ENCODE measurements at places on chromosomes 16 and 17. TPM values are rescaled to one million over a fixed set of nuclear protein-coding genes. Genes with fewer than 3 reads are reported as not detected.

The PLD6 gene
- polyA plus RNA-seq = 16.4 TPM

The HOXB7 gene
- not detected for polyA plus RNA-seq

DNA sequence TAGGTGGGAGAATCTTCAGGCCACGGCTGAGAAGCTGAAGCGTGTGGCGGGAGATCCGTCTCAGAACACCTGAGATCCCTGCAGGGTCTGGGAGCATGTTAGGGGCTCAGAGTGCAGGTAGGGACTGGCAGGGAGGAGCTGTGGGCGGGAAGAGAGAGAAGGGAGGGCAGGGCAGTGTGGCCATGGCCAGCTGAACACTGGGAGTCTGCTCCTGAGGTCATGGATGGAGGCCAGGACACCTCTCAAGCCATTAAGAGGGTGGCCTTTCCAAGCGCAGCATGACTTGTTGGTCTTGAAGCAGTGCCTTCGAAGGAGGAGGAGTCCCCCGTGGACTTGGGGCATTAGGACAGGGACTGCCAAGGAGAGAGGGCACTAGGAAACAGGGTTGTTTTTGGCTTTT lies 23.7 kb downstream of the NAA60 start:
- H3K4me1 ChIP-seq = peaks cover 9% of the 10 kb centered on the region
- H3K27me3 ChIP-seq = no peaks in the 10 kb centered on the region
- H3K27ac ChIP-seq = peak overlapping the region; percentile 3
- H3K4me3 ChIP-seq = no peak overlapping the region
- no peak for DNase-seq
- H3K36me3 ChIP-seq = peaks cover 26% of the 10 kb centered on the region

The BICDL2 gene
- not detected for polyA plus RNA-seq

DNA sequence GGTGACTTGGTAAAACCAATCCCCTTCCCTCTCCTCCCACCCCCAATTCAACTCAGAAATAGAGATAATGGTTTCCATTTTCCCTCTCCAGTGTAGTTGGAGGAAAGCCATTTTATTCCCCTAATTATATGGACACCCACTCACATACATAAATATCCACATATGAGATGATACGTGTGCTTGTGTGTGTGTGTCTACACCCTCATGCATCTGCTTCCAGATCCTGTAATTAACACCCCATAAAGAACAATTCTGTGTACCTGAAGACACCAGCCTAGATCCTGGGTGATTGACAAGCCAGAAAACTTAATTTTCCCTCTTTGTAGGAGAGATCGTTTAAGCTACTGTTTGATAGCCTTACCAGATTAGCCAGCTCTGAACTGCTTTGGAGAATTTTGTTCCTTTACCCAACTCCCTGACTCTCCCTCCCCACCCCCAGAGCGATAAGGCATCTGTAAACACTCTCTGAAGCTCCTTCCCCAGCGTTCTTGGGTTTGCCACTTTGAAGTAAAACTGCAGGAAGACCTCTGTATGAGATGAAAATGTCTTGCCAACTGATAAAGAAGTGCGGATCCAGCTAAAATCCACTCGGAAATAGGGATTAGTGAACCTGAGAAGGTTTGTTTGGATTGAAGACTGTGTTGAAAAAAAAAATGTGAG lies 175.7 kb downstream of the RGS9 start:
- H3K36me3 ChIP-seq = no peaks in the 10 kb centered on the region
- H3K4me1 ChIP-seq = no peaks in the 10 kb centered on the region
- DNase-seq = no peak
- no peak overlapping the region for H3K27ac ChIP-seq
- no peaks in the 10 kb centered on the region for H3K27me3 ChIP-seq
- no peak overlapping the region for H3K4me3 ChIP-seq

The PRSS8 gene
- polyA plus RNA-seq = not detected

The MT1F gene
- polyA plus RNA-seq = 22.1 TPM

DNA sequence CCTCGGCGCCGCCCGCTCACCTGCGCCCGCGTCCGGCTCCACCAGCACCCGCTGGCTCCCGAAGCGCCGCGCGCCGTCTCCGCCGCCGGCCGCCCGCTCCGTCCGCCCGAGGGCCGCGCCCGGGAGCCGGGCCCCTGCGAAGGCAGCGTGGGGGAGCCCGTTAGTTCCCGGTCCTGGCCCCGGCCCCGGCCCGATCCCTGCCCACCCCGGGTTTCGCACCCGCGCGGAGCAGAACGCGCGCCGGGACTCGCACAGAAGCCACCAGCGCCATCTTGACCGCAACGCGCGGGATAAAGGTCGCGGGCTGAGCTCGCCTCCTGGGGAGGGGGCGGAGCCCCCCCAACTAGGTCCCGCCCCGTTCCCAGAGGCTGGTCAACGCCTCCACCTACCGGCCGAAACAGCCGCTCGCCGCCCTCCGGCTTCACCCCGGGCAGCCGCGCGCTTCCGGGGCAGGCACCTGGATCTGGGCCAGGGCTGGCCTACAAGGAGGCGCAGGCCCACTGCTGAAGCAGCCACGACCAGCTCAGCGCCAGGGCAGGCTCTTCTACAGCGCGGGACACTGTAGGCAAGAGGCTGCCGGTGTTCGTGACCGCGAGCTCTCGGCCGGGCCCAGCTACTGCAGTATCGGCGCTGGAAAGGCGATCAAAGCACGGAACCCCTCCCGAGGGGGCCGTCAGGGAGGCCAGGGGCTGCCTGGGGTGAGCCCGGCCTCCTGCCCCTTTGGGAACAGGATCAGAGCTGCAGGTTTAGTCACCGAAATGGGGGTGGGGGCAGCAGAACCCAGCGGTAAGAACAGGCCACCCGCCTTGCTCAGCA lies at the start of gene ECI1:
TSS of gene ECI1 (minus strand) at position 292 of the 816 bp plus-strand sequence. CDS start at position 271, 21 bp downstream.
- H3K4me3 ChIP-seq = peak within 1 kb of the TSS; percentile 62
- peak; percentile 61 for DNase-seq
- peaks cover 7% of the 10 kb centered on the region for H3K4me1 ChIP-seq
- H3K36me3 ChIP-seq = peaks cover 5% of the 10 kb centered on the region
- H3K27ac ChIP-seq = peak within 1 kb of the TSS; percentile 76

GRCh38 chr17:74646231-74646630 lies 22.7 kb upstream of the CD300E start:
- no peak overlapping the region for H3K4me3 ChIP-seq
- no peaks in the 10 kb centered on the region for H3K36me3 ChIP-seq
- DNase-seq = no peak
- H3K4me1 ChIP-seq = no peaks in the 10 kb centered on the region

The MFAP4 gene
- not detected for polyA plus RNA-seq

GRCh38 chr17:58362368-58363014 lies 10.5 kb upstream of the SUPT4H1 start:
- H3K4me1 ChIP-seq = no peaks in the 10 kb centered on the region
- DNase-seq = no peak
- peaks cover 5% of the 10 kb centered on the region for H3K36me3 ChIP-seq
- H3K27me3 ChIP-seq = no peaks in the 10 kb centered on the region
- no peak overlapping the region for H3K4me3 ChIP-seq

- H3K4me1 ChIP-seq = no peaks in the 10 kb centered on the region
- H3K27me3 ChIP-seq = no peaks in the 10 kb centered on the region
- H3K4me3 ChIP-seq = no peak overlapping the region
- peak; percentile 31 for DNase-seq
Measured at GRCh38 chr17:34171245-34171818, 83.8 kb upstream of the CCL2 start.

DNA sequence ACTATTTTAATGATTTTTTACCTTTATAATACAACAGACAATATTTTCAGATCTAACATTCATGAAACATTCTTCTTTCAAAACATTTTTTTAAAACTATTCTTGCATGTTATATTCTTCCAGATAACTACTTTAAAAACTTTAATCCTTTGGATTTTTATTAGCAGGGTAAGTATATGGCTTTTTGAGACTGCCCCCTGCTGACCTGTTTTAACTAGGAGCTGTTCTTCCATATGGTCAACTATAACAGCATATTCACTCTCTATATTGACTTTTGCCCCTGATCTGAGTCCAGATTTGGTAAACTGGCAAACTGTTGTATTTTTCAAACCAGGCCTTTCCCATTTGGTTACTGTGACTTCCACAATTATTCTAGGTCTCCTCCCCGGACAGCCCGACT lies 16.5 kb downstream of the ZNF18 start:
- H3K36me3 ChIP-seq = peaks cover 53% of the 10 kb centered on the region
- H3K27me3 ChIP-seq = no peaks in the 10 kb centered on the region
- no peaks in the 10 kb centered on the region for H3K4me1 ChIP-seq
- DNase-seq = no peak
- H3K27ac ChIP-seq = no peak overlapping the region

DNA sequence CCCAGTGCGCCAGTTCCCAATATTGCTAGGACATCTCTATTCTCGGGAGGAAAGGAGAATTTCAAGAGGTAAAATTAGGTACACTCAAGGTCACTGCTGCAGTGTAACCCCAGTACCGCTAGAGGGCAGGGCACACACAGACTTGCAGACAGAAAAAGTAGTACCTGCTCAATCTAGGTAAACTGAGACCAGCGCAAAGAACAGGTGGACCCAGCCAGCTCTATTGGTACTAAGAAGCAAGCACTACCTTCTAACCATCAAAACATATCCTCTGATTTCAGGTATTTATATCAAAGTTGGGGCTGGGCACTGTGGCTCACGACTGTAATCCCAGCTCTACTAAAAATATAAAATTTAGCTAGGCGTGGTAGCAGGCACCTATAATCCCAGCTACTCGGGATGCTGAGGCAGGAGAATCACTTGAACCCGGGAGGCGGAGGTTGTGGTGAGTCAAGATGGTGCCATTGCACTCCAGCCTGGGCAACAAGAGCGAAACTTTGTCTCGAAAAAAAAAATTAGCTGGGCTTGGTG lies 3.6 kb upstream of the WDR81 start:
- H3K4me3 ChIP-seq = no peak overlapping the region
- H3K27ac ChIP-seq = no peak overlapping the region
- no peaks in the 10 kb centered on the region for H3K36me3 ChIP-seq
- DNase-seq = peak; percentile 73

The FOXC2 gene
- not detected for polyA plus RNA-seq

The CMTM2 gene
- not detected for polyA plus RNA-seq

- no peak overlapping the region for H3K27ac ChIP-seq
- DNase-seq = no peak
- H3K4me3 ChIP-seq = no peak overlapping the region
- no peaks in the 10 kb centered on the region for H3K27me3 ChIP-seq
Measured at GRCh38 chr17:58504826-58505351, 9.5 kb downstream of the MTMR4 start.

DNA sequence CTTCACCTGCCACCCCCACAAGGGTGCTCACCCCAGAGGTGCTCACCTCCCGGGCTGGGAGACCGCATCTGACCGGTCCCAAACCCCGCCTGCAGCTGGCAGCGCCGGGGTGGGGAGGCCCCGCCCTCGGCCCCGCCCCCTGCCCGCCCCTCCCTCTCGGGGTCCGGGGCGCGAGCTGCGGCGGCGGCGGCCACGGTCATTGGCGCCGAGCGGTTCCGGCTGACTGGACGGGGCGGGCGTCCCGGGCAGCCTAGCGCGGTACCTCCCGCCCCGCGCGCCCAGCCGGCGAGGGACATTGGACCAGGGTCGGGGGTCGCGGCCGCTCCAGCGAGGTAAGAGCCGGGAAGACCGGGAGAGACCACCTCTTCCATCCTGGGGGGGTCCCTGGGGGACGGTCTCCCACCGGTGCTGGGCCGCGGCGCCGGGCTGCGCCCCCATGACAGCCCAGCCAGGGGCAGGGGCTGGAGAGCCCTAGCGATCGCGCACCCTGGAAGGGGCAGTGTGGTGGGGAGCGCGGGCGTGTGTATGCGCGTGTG lies at the start of gene CACNG5:
TSS of gene CACNG5 (plus strand) at position 199 of the 536 bp plus-strand sequence. CDS start 42,216 bp downstream, outside the sequence.
- peaks cover 4% of the 10 kb centered on the region for H3K27me3 ChIP-seq
- no peak for DNase-seq
- H3K36me3 ChIP-seq = no peaks in the 10 kb centered on the region
- H3K27ac ChIP-seq = no peak within 1 kb of the TSS
- H3K4me3 ChIP-seq = no peak within 1 kb of the TSS

The SLC5A11 gene
- not detected for polyA plus RNA-seq

GRCh38 chr17:53470626-53471025 lies 352.1 kb upstream of the KIF2B start:
- no peaks in the 10 kb centered on the region for H3K27me3 ChIP-seq
- no peak overlapping the region for H3K4me3 ChIP-seq
- DNase-seq = no peak
- no peak overlapping the region for H3K27ac ChIP-seq

- no peak overlapping the region for H3K4me3 ChIP-seq
- no peak for DNase-seq
- H3K27me3 ChIP-seq = no peaks in the 10 kb centered on the region
- H3K36me3 ChIP-seq = peaks cover 41% of the 10 kb centered on the region
Measured at GRCh38 chr16:3726021-3726687, 8.8 kb upstream of the TRAP1 start.

- H3K27me3 ChIP-seq = no peaks in the 10 kb centered on the region
- H3K4me1 ChIP-seq = no peaks in the 10 kb centered on the region
- H3K27ac ChIP-seq = no peak overlapping the region
- no peaks in the 10 kb centered on the region for H3K36me3 ChIP-seq
- DNase-seq = no peak
- H3K4me3 ChIP-seq = no peak overlapping the region
Measured at GRCh38 chr17:31015639-31016038, 44.8 kb downstream of the RNF135 start.

The PDE6G gene
- polyA plus RNA-seq = 2.0 TPM

The KRT33B gene
- polyA plus RNA-seq = not detected

DNA sequence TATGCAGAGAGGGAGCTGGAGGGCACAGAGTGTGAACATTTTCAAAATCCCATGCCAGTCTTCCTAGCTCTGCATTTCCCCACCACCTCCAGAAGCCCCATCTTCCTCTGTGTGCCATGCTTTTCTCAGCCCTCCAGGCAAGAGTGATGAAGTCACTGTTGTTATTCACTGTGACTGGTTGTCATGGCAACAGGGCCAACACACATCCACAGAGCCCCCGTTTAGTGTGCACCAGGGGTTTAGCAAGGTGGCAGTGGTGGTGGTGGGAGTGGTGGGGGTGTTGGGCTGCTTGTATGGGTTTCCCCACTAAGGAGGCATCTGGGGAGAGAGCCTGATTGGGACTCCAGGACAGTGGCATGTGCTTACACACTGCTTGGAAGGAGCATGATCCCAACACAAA lies 309.9 kb upstream of the ASIC2 start:
- no peak for DNase-seq
- H3K4me3 ChIP-seq = no peak overlapping the region
- H3K27ac ChIP-seq = no peak overlapping the region
- no peaks in the 10 kb centered on the region for H3K36me3 ChIP-seq
- no peaks in the 10 kb centered on the region for H3K27me3 ChIP-seq

GRCh38 chr16:84144209-84144858 lies 643 bp downstream of the HSDL1 start:
- peak; percentile 41 for DNase-seq
- no peaks in the 10 kb centered on the region for H3K27me3 ChIP-seq
- peaks cover 4% of the 10 kb centered on the region for H3K4me1 ChIP-seq
- H3K36me3 ChIP-seq = peaks cover 5% of the 10 kb centered on the region
- peak overlapping the region; percentile 87 for H3K27ac ChIP-seq
- peak overlapping the region; percentile 68 for H3K4me3 ChIP-seq

The MYOCD gene
- polyA plus RNA-seq = not detected

The ACSM2A gene
- not detected for polyA plus RNA-seq

The SDR42E2 gene
- 0.07 TPM for polyA plus RNA-seq

- no peaks in the 10 kb centered on the region for H3K27me3 ChIP-seq
- no peaks in the 10 kb centered on the region for H3K36me3 ChIP-seq
- DNase-seq = no peak
- H3K4me3 ChIP-seq = no peak overlapping the region
- H3K27ac ChIP-seq = no peak overlapping the region
Measured at GRCh38 chr16:10708969-10709368, 14.2 kb upstream of the TEKT5 start.

The C16orf46 gene
- 0.35 TPM for polyA plus RNA-seq

The ITGAL gene
- 110 TPM for polyA plus RNA-seq

The SPNS3 gene
- 7.3 TPM for polyA plus RNA-seq

GRCh38 chr16:16081141-16081540 lies 131.7 kb downstream of the ABCC1 start:
- H3K27ac ChIP-seq = no peak overlapping the region
- peaks cover 12% of the 10 kb centered on the region for H3K36me3 ChIP-seq

The MYH1 gene
- not detected for polyA plus RNA-seq

The SMPD3 gene
- 1.8 TPM for polyA plus RNA-seq
